ENCODE measurements at places on chromosomes 12 and 14.

GRCh38 chr14:105124823-105125222 lies 43.8 kb downstream of the JAG2 start:
- DNase-seq = no peak

GRCh38 chr14:99246536-99247097 lies 25.4 kb downstream of the BCL11B start:
- no peak for DNase-seq

DNA sequence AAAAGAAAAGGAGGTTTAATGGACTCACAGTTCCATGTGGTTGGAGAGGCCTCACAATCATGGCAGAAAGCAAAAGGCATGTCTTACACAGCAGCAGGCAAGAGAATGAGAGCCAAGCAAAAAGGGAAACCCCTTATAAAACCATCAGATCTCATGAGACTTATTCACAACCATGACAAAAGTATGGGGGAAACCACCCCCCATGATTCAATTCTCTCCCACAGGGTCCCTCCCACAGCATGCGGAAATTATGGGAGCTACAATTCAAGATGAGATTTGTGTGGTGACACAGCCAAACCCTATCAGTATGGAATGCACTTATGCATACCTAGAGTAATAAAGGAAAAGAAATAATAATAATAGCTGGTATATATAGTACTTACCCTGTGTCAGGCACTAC lies 4.5 kb upstream of the GLIPR1 start:
- no peak for DNase-seq

GRCh38 chr12:13390381-13390861 lies 193.9 kb downstream of the EMP1 start:
- no peak for DNase-seq

- no peak for DNase-seq
Observed at GRCh38 chr12:91507754-91508153, 325.1 kb upstream of the DCN start.

DNA sequence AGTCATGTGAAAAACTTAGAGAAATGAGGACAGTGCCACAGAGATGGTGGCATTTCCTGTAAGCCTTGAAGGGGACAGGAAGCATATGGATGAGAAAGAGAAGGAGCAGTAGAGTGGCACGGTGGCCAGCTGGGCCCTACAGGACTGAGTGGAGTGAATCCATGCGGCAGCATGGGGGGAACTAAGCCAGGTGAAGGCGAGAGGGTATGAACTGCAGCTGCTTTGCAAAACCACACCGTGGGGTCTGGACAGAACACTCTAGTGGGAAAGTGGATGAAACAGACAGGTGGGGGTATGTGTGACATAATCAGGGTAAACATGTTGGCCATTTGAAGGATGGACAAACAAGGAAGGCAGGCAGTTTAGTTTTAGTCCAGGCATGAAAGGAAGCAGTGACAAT lies 10.4 kb upstream of the SYCP3 start:
- DNase-seq = no peak

DNA sequence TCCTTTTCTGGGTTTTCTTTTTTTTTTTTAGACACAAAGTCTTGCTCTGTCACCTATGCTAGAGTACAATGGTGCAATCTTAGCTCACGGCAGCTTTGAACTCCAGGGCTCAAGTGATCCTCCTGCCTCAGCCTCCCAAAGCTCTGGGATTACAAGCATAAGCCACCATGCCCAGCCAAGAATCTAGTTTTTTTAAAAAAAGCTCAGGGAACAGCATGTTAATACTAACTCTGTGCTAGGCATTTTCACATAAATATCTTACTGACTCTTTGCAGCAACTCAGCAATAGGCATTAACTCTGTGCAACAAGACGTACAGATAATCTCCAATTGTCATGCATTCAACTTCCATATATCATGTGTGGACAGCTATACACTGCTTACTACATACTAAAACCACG lies 97.4 kb downstream of the LLPH start:
- DNase-seq = no peak

- DNase-seq = no peak
Observed at GRCh38 chr14:26687301-26687837, 89.5 kb upstream of the NOVA1 start.

- DNase-seq = no peak
Observed at GRCh38 chr12:92898755-92899154, 30.3 kb downstream of the EEA1 start.

DNA sequence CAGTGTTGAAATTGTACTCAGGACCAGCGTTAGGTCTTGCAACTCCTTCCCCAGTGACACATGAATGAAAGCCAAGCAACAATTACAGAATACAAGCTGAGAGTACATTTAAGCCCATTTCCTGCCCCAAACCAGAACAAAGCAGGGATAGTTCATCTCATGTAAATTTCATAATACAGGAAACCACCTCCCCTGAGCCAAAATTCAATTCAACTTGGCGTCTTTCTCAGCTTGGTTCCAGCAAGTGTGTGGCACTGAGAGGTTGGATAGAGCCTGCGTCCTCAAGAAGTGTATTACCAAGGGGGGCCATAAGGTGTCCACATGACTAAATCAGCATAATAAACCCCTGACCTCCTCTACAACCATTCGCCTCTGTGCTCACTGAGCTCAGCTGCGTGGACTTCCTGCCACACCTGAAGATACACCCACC lies 278.9 kb upstream of the CRY1 start:
- peak; percentile 60 for DNase-seq

DNA sequence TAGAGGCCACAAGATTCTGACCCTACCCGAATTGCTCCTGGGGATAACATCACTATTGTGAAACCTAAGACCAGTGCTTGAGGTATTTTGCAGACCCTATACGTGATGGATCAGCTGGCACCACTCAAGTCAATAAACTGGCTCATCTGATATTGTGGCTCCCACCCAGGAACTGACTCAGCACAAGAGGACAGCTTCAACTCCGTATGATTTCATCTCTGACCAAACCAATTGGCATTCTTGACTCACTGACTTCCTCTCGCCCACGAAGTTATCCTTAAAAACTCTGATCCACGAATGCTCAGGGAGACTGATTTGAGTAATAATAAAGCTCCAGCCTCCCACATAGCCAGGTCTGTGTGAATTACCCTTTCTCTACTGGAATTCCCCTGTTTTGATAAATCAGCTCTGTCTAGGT lies 1036.1 kb upstream of the TMEM132C start:
- no peak for DNase-seq

GRCh38 chr12:51695241-51696010 lies 104.4 kb downstream of the SCN8A start:
- DNase-seq = no peak
